Frontal cortex (tissue), 4 donors: ENCODE measurements at places on chromosomes 1 and 21. TPM values are rescaled to one million over a fixed set of nuclear protein-coding genes. Genes with fewer than 3 reads are reported as not detected.

PTAFR gene
- total RNA-seq = 1.2 TPM

- DNase-seq = no peak
These were observed 3.3 kb upstream of the HMGN2 start for GRCh38 chr1:26468911-26469310.

GRCh38 chr1:21574466-21575151 is 65.4 kb downstream of the ALPL start:
- no peak for DNase-seq

SLC27A3 gene
- total RNA-seq = 14.7 TPM

DNA sequence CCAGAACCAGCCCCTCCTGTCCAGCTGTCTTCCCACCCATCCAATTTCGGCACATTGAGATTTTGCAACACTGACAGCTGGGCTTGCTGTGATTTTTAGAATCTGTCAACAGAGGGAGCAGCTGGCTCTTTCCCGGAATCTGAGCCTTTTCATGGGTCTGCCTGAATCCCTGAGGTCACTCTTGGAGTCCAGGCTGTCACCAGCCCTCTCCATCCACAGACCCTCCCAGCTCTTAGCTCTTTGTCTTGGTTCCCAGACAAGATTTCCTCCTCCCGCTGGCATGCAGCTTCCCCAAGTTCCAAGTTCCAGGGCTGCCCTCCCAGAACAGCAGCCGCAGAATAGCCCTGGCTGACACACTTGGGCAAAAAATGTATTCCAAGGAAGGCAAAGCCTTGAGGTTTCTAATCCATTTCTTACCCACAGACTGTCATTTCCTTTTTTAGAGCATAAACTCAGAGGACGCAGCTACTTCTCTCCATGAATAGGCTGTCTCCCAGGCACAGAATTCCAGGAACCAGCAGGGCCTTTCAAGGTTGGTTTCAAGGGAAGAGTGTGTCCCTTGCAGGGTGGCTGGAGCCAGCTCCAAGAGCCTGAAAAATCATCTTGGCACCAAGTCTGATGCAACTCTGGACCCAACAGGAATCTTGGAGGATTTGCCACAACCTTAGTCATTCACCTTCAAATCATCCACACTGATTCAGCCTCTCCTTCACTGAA is 7.1 kb upstream of the TMEM61 start:
- peak; percentile 59 for DNase-seq

UBL4B gene
- 0.41 TPM for total RNA-seq
